ENCODE measurements at places on chromosomes 16 and 17. TPM values are rescaled to one million over a fixed set of nuclear protein-coding genes. Genes with fewer than 3 reads are reported as not detected.

Gene C17orf67
- 3.4 TPM for total RNA-seq

Gene CSH1
- total RNA-seq = not detected

Gene BEAN1
- total RNA-seq = not detected

Gene ZNF597
- 2.7 TPM for total RNA-seq

Gene NT5M
- total RNA-seq = 3.1 TPM

Gene TNS4
- not detected for total RNA-seq

Gene OTOA
- not detected for total RNA-seq

Gene ANKFN1
- total RNA-seq = not detected

Gene SSTR5
- total RNA-seq = 2.8 TPM

Gene MLST8
- total RNA-seq = 91.1 TPM

Gene CIBAR2
- not detected for total RNA-seq

Gene PRR11
- 39.8 TPM for total RNA-seq

Gene ITGB3
- 17.6 TPM for total RNA-seq

Gene HIC1
- 1.4 TPM for total RNA-seq

Gene PIK3R5
- total RNA-seq = 0.15 TPM

Gene GDPD1
- 0.26 TPM for total RNA-seq

Gene OXLD1
- total RNA-seq = 42.8 TPM

Gene CCL17
- not detected for total RNA-seq

Gene CCDC144A
- total RNA-seq = 0.57 TPM

Gene SPPL2C
- total RNA-seq = not detected

Gene CAPNS2
- 1.4 TPM for total RNA-seq

Gene ST6GALNAC1
- 0.15 TPM for total RNA-seq

Gene MARF1
- 51.5 TPM for total RNA-seq

Gene TLCD2
- 7.0 TPM for total RNA-seq

Gene RNF112
- 0.10 TPM for total RNA-seq

Gene MYL4
- total RNA-seq = 0.49 TPM

Gene PRSS33
- 0.59 TPM for total RNA-seq

Gene SCARF1
- total RNA-seq = 6.6 TPM

Gene TBC1D16
- total RNA-seq = 41.6 TPM

Gene CTRB1
- 2.7 TPM for total RNA-seq

Gene ADAD2
- not detected for total RNA-seq

Gene C1QTNF8
- total RNA-seq = 0.39 TPM

Gene ANKRD13B
- total RNA-seq = 31.4 TPM

Gene PIEZO1
- total RNA-seq = 175 TPM

Gene RRAD
- 4.3 TPM for total RNA-seq

Gene KRTAP2-2
- not detected for total RNA-seq

Gene TMC7
- 5.1 TPM for total RNA-seq

Gene COPZ2
- total RNA-seq = 5.4 TPM

Gene TMC6
- 58.0 TPM for total RNA-seq

Gene ASGR1
- 1.3 TPM for total RNA-seq

Gene NGFR
- total RNA-seq = 1.6 TPM

Gene WSB1
- 114 TPM for total RNA-seq

Gene AANAT
- not detected for total RNA-seq

Gene CA7
- total RNA-seq = not detected

Gene NIP7
- total RNA-seq = 35.3 TPM

Gene CLEC3A
- 0.23 TPM for total RNA-seq

Gene GNGT2
- not detected for total RNA-seq

Gene GFAP
- not detected for total RNA-seq

Gene SEPTIN1
- total RNA-seq = 1.7 TPM

Gene TGFB1I1
- 32.5 TPM for total RNA-seq

Gene PRR15L
- 0.18 TPM for total RNA-seq

Gene MYH3
- total RNA-seq = 1.6 TPM

Gene ABI3
- not detected for total RNA-seq

Gene TBX6
- total RNA-seq = 0.46 TPM

Gene MYO15A
- 0.36 TPM for total RNA-seq

Gene OTOP3
- not detected for total RNA-seq

Gene TBC1D3H
- not detected for total RNA-seq

Gene ACSM5
- 0.21 TPM for total RNA-seq

Gene PDIA2
- 1.1 TPM for total RNA-seq

All from Panc1 (cell line).